HL-60 (cell line): ENCODE measurements at places on chromosomes 5 and 9.
A peak's percentile ranks its signal among the peaks of the same experiment; 100 is the strongest.

GRCh38 chr5:141879941-141880738, 1.9 kb upstream of the PCDH1 start:
- DNase-seq: no peak

DNA sequence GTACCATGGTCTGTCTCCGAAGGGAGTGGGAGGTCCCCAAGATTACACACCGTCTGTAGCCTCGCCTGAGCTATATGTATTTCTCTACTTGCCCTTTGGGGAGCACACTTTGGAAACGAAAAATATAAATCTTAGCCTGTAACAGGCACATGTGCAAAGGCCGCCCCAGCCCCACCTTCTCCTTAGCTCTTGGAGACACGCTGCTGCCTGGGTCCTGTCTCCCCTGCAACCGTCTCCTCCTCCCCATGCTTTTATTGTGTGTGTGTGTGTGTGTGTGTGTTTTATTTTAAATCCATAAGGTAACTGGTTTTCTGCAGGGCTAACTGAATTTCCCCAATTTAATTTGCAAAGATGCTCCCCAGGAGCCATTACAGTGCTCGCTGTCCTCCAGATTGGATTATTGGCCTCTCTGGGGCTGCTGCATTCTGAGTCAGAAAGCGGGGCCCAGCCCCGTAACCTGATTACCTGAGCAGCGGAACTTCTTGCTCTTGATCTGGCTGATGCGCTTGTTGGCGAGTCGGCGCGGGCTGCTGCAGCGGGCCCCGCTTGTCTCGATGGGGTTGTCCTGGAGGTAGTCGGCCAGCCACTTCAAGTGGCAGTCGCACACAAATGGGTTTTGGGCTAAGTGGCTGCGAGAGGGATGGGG, 193.3 kb upstream of the PANK3 start:
- no peak for DNase-seq

DNA sequence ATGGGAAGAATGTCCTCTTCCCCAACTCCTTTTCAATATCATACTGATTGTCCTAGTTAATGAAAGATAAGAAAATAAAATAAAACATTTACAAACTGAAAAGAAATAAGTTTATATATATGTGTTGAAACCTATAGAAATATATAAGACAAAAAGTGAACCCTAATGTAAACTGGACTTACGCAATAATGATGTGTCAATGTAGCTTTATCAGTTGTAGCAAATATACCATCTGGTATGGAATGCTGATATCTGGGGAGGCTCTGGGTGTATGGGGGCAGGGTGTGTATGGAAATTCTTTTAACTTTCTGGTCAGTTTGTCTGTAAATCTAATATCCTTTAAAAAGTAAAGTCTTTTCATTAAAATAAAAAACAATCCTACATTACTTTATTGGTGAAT, 603.9 kb downstream of the DMRTA1 start:
- no peak for DNase-seq

DNA sequence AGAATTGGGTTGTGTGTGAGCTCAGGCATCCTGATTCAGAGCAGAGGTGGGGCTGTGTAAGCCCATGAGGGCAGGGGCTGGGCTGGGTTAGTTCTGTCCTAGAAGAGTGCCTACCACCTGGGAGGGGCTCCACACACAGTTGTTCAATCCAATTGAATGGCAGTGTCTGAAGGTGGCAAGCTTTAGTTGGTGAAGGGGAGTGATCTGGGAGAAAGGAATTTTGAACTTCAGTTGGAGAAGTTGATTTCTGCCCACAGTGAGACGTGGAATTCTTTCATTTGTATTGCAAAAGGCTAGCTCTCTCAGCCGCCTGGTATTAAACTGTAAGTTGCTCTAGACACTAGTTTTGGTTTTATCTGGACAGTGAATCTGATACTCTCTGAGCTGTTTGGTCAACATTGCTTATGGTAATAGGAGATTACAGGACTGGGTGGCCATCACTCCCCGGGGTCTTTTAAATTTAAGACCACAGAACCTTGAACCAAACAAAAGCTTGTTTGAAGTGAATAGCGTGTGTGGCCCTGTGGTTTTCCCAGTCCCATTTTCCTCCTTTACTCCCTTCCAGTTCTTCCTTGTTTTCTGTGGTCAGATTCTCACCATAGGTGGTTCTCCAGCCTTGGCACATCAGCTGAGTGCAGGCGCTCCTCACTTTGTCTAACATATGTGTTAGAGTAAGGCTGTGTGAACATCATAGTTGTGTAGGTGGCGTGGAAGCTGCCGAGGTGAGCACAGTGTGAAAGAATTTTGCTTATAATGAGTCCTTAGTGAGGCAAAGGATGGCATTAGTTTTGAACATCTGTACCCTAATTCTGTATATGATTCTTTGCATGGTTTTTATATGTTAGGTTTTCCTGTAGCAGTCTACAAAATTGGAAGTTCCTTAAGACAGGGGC, 78.0 kb downstream of the ARHGAP26 start:
- DNase-seq: no peak

DNA sequence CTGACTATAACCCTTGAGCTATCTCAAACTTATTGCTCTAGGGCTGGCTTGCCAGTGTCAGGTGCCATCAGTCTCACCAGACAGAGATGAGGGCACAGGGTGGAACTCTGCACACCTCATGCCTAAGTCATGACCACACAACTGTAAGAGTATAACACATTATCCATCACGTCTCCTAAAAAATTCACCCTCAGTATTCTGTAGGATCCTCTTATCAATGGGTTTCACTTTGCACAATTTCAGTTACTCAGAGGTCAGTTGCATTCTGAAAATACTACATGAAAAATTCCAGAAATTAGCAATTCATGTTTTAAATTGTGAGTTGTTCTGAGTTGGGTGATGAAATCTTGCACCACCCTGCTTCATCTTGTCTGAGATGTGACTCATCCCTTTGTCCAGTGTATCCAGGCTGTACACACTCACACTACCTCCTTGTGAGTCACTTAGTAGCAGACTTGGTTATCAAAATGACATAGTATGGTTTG, 690.9 kb upstream of the CDH18 start:
- DNase-seq: no peak

- no peak for DNase-seq
Measured at GRCh38 chr5:82058710-82059109, 86.9 kb downstream of the ATG10 start.

- no peak for DNase-seq
Measured at GRCh38 chr9:98514841-98515240, 193.9 kb downstream of the GABBR2 start.

GRCh38 chr9:32045513-32045912, 338.9 kb upstream of the ACO1 start:
- no peak for DNase-seq

GRCh38 chr5:138594305-138595058, 19.3 kb upstream of the HSPA9 start:
- DNase-seq: no peak

GRCh38 chr9:114691046-114691955, 9.3 kb upstream of the TEX48 start:
- no peak for DNase-seq

GRCh38 chr9:76371901-76372300, 22.3 kb downstream of the RFK start:
- DNase-seq: no peak

- no peak for DNase-seq
Measured at GRCh38 chr9:109726119-109726518, 53.9 kb upstream of the PALM2AKAP2 start.

GRCh38 chr9:108512426-108513173, 343.2 kb downstream of the ACTL7B start:
- DNase-seq: no peak

GRCh38 chr5:56517011-56517416, 283.9 kb upstream of the ANKRD55 start:
- peak; percentile 51 for DNase-seq

GRCh38 chr5:55737793-55738192, at the start of gene DDX4:
Gene DDX4, plus strand, starts transcription at chr5:55738061. Its CDS starts 903 bp downstream, at chr5:55738964.
- no peak for DNase-seq

DNA sequence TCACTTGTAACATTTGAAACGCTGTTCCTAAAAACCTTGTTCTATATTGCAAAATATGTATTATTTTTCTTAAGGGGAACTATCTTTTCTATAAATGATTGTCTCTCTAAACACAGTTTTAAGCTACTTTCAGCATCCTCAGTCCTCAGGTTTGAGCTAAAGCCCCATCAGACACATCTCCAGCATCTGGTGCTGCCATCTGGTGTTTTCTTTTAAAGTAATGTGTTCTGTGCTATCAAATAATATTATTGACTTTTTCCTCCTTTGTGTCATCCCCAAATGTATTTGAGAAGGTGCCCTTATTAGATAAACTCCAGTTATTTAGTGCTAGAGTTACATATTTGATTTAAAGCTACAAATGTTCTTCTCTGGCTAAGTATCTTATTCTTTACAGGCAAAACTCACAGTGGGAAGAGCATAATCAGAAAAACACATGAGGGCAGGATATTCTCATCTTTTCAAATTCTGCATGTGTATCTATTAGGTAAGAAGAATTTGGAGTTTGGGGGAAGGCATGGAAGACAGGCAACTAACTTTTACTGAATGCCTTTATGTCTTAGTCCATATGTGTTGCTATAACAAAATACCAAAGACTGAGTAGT, 27.5 kb downstream of the ZNF474 start:
- no peak for DNase-seq

DNA sequence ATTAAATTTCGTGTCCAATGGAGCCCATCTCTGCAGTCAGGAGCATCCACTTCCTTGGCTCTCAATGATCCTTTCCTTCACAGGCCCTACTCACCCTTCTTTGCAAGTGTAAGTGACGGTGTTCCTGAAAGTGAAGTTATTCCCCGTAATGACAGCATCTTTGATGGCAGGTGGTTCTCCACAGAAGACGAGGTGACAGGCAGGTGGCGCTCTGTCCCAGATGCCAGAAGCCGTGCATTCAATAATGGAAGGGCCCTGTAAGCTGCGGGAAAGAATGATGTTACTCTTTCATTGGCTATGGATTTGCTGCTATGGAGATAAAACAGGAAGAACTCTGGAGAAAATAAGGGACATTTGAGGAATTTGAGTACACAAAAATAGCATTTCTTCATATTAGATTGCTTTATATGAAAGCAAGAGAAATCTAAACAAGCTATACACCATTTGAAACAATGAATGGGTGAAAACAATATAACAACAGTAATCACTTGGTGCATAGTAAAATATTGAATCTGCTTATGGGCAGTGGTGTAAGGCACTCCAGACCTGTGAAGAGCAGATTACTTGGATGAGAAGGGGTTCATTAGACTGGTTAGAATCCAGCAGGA, 89.9 kb upstream of the TXNDC8 start:
- no peak for DNase-seq

- no peak for DNase-seq
Measured at GRCh38 chr9:71485326-71485725, 283.0 kb downstream of the CEMIP2 start.

- no peak for DNase-seq
Measured at GRCh38 chr5:151662805-151663204, 23.9 kb downstream of the SPARC start.

DNA sequence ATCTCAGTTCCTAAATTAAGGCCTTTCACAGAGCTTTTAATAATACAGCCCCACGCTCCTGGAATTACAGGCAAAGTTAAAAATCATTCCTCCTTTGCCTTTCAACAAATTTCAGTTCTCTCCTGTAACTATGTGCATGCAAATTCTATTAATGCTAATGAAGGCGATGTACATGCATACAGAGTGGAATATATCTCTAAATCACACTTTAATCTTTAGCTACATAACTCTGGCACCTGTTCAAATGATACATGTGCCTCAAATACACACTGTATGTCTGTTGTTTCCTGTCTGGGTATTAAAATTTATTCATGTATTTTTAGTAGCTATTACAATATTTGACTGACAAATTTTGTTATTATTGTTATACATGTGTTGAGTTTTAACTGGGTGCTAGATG, 30.8 kb downstream of the CETN3 start:
- no peak for DNase-seq

GRCh38 chr9:136007276-136007933, 46.2 kb upstream of the UBAC1 start:
- DNase-seq: no peak

DNA sequence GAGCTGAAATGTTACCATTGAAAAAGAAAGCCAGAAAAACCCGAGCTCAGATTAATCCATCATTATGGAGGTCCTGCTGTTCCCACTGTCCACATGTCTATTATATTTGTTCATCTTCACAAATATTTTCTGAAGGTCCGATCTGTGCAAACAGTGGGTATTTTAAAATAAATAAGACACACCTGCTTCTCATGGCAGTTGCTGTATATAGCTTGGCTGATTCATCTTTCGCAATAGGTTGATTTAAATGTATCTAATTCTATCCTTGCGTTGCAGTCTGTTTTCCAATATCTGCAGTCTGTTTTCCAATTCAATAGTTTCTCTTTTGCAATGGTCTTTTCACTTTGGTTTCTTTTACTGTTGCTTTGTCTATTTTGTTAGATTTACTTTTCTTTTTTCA, 87.4 kb upstream of the PCA3 start:
- no peak for DNase-seq

- no peak for DNase-seq
Measured at GRCh38 chr5:1788200-1788599, 11.4 kb downstream of the MRPL36 start.

DNA sequence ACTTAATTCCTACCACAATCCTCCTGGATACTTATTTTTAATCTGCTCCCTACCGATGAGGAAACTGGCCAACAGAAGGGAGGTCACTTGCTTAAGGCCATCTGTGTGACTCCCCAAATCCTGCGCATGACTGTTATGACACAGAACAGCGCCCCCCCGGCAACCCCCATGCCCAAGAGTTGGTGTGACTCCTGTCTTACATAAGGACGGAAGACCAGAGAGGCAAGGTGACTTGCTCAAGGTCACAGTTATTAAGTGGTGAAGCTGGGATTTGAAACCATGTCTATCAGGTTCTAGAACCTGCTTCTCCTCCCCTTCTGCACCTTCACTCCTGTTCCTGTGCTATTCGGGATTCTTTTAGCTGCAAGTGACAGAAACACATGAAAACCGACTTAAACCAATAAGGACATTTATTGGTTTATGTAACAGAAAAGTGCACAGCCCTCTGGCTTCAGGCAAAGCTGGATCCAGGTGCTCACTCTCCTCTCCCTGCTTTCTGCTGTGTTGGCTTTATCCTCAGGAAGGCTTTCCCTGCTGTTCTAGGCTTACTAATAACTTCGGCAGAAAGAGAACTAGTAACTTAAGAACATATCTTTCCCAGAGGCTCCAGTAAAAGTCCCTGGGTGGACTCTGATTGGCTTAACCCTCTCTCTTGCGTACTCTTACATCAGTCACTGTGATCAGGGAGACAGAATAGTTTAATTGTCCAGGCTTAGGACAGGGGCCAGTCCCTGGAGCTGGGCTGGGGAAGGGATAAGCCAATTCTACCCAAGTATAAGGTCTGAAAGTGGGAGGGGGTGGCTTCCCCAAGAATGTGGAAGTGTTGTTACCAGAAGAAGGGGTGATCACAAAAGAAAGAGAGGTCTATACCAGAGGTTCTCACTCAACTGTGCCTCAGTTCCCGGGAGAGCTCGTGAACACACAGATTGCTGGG, 43.7 kb downstream of the FGF18 start:
- DNase-seq: no peak

GRCh38 chr9:130049431-130050210, 4.1 kb upstream of the GPR107 start:
- no peak for DNase-seq
